Neuronal stem cell (in vitro differentiated cells): ENCODE measurements at places on chromosomes 5 and 9.

- DNase-seq = no peak
These were observed 1.5 kb downstream of the WHRN start for GRCh38 chr9:114503522-114504340.

DNA sequence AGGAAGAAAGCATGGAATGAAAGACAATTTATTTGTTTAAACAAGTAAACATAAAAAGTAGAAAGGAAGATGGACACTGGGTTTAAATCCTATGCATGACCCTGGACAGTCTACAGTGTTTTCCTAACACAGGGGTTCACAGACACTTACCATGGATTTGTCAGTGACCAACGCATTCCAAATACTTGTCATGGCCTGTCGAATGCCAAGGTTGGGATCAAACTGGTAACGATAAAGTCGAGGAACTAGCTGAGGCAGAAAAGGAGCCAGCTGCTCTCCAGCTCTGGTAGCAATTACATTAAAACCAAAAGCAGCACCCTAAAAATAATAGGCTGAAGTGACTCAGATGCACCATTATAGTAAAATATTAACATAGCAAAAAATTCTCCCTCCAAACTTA is 59.4 kb upstream of the OR2K2 start:
- DNase-seq = no peak

- DNase-seq = no peak
These were observed 33.3 kb upstream of the FAM170A start for GRCh38 chr5:119596046-119596445.

DNA sequence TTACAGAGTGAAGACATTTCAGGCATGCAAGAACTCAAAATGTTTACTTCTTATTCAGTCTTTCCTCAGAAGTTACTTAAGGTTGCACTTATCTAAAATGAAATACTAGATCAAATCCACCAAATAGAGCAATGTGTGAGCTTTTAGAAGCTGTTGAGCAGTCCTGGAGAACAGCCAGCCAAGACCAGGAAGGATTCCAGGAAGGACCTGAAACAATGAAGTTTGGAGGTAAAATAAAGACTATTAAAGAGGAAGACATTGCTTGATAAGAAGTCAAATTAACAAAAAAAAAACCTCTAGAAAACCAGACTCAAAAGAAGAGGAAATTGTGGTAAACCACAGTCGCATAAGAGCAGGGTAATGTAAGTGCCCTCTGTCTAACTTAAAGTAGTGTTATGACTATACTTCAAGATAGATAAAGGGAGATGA is 156.2 kb upstream of the S1PR3 start:
- DNase-seq = no peak

DNA sequence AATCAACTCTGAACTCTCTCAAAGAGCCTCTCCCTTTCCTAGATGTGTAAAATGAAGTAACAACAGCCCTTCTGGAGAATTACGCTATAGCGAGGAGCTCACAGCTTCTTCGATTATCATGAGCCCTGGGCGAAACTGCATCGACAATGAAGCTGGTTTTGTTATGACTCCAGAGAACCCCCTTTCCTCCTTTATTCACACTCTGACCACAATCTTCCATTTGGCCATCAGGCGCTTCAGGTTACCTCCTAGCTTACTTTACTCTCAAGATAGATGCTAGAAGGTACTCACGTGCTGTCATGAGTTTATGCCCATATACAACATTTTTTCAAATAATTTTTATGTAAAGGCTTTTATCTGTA is 362.7 kb upstream of the RFX3 start:
- DNase-seq = no peak

GRCh38 chr9:84828046-84828445 is 158.5 kb downstream of the NTRK2 start:
- DNase-seq = no peak
